IPS-NIHi11 (cell line): ENCODE measurements at places on chromosomes 13 and 19.
A peak's percentile ranks its signal among the peaks of the same experiment; 100 is the strongest.

DNA sequence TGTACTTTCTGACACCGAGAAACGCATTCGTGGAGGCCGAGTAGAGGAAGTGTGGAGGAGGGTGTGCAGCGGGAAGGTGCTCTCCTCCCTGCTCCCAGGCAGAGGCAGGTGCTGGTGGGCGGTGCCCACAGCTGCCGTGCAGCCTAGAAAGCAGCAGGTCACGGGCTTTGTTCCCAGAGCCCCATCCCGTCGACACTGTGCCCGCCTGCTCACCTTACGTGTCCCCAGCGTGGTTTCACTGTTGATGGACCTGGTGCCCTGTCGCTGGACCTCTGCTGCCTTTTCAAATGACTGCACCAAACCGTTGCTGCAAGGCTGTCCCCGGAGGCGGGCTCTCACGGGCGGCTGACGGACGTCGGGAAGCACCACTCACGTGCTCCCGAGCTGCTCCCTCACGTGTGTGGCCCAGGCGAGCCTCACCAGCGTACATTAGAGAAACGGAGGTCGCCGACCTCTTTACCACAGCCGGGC is 20.8 kb downstream of the PLEKHJ1 start:
- DNase-seq: no peak

DNA sequence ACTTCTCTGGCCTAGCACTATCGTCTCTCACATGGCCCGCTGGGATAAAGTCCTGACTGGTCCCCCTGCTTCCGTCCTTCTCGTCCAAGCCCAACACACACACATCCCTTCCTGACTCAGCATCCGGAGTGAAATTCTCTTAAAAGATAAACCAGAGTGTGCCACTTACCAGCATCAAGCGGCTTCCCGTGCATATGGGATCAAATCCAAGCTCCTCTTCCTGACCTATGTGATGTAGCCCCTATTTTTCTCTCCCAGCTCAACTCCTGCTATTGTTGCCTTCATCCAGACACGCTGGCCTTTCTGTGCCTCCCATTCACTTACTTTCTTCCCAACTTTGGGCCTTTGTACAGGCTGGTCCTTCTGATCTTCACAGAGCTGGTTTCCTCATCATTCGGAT is 530.4 kb downstream of the DIAPH3 start:
- DNase-seq: no peak

GRCh38 chr19:1066748-1067340 is at the start of gene ARHGAP45:
TSS of gene ARHGAP45 (plus strand) at chr19:1067167. CDS start at chr19:1067406, 239 bp downstream.
- DNase-seq: peak; percentile 65

- DNase-seq: no peak
Measured at GRCh38 chr13:52395704-52396103, 10.3 kb downstream of the THSD1 start.

- DNase-seq: peak; percentile 91
Measured at GRCh38 chr19:1025960-1026782, at the start of gene CNN2. TSS of gene CNN2 (plus strand) at chr19:1026608. CDS start at chr19:1026662, 54 bp downstream.

DNA sequence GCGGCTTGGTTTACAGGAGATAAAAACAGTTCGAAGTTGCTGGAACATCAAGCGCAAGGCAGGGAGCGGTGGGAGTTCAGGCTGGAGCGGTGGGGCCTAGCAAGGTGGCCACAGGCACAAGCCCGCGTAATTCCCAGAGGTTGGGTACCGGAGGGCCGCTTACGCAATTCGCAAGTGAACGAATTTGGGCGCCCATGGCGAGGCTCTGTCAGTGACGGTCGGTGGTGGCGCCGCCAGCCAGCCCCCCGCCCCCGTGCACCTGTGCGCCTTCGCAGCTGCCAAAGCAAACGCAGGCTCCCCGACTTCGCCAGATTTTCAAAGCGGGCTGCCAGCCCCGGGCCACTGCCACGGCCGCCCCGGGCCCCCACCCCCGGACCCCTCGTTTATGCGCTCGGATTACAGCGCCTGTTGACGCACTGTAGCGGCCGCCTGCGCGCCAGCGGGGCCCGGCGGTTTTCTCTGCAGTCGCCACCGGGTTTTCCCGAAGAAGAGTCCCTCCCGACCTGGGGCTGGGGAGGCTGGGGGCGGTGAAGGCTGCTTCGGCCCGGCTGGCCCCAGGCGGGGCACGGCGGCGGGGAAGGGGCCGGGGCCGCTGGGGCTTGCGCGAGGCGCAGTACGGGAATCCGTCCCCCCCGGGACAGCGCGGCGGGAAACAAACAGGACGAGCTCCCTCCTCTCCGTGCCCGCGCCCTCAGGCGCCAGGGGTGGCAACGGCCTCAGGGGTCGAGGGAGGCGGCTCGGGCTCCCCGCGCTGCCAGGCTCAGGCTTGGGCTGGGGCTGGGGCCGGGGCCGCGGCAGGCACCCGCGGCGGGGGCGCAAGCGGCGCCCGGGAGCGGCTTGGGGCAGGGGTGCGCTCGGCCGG is 709 bp downstream of the N4BP2L1 start:
- peak; percentile 71 for DNase-seq

DNA sequence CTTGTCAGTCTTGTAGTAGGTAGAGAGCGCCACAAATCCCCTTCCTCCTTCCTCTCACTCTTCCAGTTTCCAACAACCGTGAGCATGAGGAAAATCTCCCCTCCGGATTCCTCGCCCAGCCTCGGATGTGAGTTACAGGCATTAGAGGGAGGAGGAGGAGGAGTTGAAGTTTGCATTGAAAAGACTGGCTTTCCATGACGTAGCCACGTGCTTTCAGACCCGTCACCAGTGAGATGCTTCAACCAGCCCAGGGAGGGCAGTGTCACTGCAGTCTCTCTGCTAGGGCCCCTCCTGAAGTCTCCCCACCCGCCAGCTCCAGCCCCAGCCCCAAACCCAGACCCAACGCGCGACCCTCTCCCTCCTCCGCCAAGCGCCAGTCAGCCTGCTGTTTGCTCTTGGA is 442 bp upstream of the FGF14 start:
- peak; percentile 91 for DNase-seq

DNA sequence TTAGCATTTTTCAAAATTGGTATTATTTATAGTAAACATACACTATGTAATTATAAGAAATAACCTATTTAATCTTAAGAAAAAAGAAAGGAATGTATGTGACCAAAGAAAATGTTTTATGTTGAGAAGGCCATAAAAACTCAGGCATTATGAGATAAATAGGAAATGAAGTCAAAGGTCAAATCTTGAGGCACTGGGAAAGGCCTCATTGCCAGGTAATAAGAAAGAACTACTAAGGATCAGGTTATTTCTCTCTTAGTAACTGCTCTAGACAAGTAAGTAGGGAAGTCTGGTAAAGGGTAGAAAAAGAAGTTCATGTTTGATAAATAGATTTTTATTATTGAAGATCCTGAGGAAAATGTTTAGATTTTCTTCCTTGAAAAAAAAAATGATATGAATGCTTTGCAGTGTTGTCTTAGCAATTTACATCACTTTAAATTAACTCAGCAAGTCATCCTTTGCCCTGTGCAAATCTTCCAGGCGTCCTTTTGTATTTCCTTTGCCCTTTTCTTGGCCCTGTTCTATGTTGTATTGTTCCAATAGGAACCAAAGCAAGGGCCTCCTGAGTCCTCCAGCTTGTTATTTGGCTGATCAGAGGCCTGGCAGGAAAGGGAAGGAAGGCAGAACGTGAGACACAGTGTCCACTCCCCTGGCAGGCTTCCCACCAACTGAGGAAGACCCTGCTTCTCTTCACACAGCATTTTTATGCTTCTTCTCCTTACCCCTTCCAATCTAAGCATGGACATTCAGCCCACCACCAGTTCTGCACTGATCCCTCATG is 260.4 kb upstream of the MIR17HG start:
- DNase-seq: no peak

DNA sequence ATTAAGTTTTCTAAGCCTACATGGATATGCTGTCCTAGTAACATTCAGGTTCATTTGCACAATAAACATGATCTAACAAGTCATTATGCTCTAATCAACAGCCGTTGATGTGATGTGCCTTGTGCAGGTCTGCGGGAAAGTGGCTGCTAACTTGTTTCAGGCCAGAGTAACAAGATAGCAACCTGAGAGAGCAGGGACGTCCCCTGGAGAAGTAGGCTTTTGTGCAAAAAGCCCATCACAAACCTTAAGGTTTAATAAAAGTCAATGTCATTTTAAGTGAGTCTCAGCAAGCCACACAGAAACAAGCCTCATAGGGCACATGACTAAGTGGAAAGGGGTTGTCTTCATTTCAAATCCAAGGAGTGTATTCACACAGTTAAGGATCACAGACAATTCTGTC is 17.6 kb downstream of the FOXO1 start:
- DNase-seq: no peak

DNA sequence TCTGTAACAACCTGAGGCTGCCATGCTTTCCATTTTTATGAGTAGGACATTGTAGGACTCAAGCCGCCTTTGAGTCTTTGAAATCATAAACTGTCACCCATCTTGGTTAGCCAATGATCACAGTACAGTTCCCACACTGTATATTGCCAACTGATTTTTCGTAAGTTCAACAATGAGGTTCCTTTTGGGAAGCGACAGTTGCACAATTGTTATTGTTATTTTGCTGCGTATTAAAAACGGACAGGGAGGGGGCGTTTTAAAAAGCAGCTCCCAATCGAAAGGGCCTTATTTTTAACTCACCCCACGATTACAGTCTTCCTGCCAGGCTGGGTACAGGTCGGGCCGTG is 601 bp downstream of the SLC46A3 start:
- no peak for DNase-seq

GRCh38 chr19:41951686-41952172 is 7.4 kb downstream of the RABAC1 start:
- DNase-seq: peak; percentile 93

GRCh38 chr19:8630796-8631424 is 477 bp downstream of the NFILZ start:
- peak; percentile 38 for DNase-seq

GRCh38 chr13:106507560-106508274 is 27.7 kb downstream of the EFNB2 start:
- no peak for DNase-seq

- no peak for DNase-seq
Measured at GRCh38 chr19:40687525-40688016, 2.9 kb downstream of the NUMBL start.

DNA sequence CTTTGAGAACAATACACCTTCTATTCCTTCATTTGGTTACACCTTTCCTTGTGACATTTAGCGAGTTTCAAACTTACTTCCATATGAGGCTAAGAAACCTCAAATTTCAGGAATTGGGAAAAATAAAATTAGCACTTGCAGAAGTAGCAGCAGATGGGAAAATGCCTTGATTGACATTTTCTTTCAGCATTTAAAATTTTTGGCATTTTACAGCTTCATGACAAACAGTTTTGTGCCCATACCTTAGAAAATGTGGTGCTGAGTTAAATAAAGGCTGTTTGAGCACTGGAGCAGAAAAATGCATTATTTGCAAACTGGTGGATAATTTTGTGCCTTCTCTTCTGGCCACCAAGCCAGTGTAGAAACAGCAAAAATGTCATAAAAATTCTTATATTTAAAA is 95.4 kb downstream of the PCDH17 start:
- no peak for DNase-seq

DNA sequence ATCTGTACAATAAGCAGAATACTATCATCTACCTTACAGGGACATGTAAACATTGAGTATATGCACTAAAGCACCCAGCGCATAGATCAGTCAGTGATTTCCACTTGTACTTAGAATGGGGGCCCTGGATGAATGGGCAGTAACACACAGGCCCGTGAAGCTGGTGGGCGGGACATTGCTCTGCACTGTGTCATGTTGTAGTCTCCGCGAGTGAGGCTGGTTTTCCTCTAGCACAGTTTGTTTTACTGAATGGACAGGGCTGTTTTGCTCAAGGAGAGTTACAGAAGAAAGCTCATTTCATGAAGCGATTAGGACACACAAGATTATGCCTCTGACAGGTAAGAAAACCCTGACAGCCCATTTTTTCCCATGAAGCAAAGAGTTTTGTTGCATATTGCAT is 86.4 kb upstream of the SOX21 start:
- no peak for DNase-seq

DNA sequence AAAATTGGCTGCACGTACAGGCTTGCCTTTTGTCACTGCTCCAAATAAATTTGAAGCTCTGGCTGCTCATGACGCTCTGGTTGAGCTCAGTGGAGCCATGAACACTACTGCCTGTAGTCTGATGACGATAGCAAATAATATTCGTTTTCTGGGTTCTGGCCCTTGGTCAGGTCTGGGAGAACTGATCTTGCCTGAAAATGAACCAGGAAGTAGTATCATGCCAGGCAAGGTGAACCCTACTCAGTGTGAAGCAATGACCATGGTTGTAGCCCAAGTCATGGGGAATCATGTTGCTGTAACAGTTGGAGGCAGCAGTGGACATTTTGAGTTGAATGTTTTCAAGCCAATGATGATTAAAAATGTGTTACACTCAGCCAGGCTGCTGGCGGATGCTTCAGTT is 16.1 kb upstream of the AKAP11 start:
- DNase-seq: no peak

- no peak for DNase-seq
Measured at GRCh38 chr19:51535535-51535934, 4.1 kb upstream of the SIGLEC6 start.

GRCh38 chr19:20669263-20669662 is 7.9 kb upstream of the ZNF626 start:
- DNase-seq: no peak

DNA sequence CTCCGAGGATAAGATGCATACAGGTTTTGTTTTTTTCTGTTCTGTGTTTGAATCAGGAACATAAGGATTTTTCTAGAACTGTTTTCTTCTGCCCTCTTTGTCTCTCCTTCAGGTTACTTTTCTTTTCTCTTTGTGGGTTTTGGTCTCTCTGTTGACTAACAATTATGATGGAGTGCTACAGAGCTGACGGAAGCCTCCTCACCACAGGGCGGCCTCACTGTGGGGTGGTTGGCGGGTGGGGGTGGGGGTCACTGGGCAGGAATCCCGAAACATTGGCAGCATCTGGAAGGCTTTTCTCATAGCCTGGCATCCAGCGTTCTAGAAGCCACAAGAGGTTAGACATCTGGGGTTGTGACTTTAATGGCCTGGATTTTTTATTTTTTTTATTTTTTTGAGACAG is 12.0 kb upstream of the MATK start:
- DNase-seq: no peak

GRCh38 chr13:91805605-91806004 is 407.2 kb downstream of the GPC5 start:
- no peak for DNase-seq

- no peak for DNase-seq
Measured at GRCh38 chr13:21777166-21777565, 106.3 kb downstream of the FGF9 start.

DNA sequence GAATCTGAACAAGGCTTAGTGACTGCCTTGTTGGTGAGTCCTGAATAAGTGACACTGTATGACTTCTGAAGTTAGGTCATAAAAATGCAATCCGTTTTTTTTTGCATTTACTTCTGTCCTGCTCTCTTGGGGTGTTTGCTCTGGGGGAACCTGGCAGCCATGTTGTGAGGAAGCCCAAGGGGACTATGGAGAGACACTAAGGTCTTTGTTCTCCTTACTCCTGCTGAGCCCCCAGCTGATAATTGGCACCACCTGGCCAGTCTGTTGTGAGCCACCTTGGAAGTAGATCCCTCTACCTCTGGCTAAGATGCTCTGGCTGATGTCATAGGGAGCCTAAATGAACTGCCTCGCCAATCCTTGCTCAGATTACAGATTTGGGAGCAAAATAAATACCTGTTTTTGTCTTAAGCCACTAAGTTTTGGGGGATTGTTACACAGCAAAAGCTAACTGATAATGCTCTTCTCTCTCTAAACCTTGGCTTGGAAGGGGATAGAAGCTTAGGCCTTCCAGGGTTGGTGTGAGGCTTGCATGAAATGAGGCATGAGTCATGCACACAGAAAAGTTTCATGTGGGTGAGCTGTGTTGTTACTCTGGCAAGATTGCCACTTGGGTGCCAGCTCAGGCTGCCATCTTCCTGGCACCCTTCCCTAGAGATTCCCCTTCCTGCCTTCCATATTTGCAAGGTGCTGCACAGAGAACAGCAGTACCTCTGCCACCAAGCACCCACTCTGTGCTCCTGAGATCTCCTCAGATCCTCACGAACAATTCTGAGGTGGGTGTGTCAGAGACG is 10.1 kb downstream of the TUBB4A start:
- DNase-seq: no peak
